ENCODE measurements at places on chromosomes 2 and 18.

DNA sequence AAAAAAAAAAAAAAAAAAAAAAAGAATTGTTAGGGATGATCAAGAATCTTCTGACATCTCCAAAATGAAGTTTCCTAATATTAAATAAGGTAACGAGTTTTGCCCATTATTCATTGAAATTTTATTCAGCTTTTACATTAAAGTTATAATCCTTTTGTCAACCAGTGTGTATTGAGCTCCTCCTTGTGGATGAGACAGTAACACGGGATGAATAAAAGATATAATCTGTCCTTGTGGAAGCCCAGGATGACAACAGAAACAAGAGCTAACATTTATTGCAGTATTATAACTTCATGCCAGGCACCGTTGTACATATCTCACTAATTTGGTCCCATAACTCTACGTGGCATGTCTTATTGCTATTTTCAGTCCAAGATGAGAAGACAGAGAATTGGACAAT, 33.4 kb upstream of the SERPINB7 start:
- DNase-seq, result no peak

- DNase-seq, result no peak
Observed at GRCh38 chr2:172861098-172861497, 125.5 kb downstream of the RAPGEF4 start.

DNA sequence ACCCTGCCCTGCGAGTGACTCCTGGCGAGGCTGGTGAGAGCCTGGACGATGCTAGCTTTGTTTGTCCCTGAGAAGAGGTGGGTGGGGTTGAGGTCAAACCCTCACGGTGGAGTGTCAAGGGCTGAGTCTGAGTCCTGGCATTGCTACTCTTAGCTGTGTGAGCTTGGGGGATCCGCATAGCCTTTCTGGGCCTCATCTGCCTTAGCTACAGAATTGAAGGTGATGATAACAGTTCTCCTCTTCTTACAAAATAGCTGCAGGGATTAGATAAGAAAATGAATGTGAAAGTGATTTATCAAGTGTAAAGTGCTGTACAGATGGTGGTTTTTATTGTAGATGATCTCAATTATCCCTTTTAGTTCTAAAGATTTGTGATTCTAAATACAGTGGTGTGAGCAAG, 144.6 kb downstream of the LPIN1 start:
- no peak for DNase-seq

- no peak for DNase-seq
Observed at GRCh38 chr2:214075456-214075855, 335.4 kb upstream of the VWC2L start.

DNA sequence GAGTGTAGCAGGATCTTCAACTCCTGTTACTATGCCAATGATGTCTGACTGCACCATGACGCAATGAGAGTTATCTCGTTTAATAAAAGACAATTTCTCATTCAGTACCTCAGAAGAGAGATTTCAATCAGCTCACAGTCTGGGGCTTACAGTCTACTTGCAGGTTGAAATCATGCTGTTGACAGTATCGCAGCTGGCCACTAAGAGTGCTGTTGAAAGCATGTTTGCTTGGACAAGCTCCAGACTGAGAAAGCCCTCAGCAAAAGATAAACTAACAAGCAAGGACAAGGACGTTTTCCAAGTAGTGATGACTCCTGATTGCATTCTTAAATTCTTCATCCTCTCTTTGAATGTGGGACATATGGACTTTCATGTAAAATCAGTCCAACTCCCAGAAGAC, 145.2 kb upstream of the SYT4 start:
- no peak for DNase-seq

GRCh38 chr2:186523791-186524190, 37.7 kb downstream of the ZC3H15 start:
- DNase-seq, result no peak

GRCh38 chr18:8899000-8899399, 193.6 kb downstream of the MTCL1 start:
- no peak for DNase-seq

DNA sequence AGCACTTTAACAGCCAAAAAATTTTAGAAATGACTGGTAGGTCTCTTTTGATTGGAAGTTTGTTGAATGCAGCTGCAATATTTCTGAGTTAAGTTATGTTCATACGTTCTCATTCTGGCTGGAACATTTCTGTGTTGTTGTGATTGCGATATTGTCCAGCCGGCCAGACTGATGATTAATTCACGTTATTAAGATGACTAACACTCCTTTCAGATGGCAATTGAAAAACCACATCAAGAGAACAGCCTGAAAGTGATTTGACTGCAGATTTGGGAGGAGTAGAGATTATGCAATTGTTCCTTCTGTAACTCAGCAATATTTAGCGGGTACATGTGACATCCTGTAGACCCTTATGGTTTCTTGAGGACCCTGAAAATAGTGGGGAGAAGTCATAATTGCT, 133.7 kb downstream of the FBXO15 start:
- no peak for DNase-seq

- DNase-seq, result no peak
Observed at GRCh38 chr2:227818675-227819397, 5.2 kb downstream of the CCL20 start.

GRCh38 chr2:20421988-20422370, 24.9 kb upstream of the RHOB start:
- no peak for DNase-seq

- no peak for DNase-seq
Observed at GRCh38 chr2:98546186-98546585, 62.1 kb downstream of the COA5 start.

- no peak for DNase-seq
Observed at GRCh38 chr18:21550510-21550970, 50.0 kb downstream of the ESCO1 start.

Data from NCI-H2081 treated with DMSO at 0.1 percent for 48 hours (cell line).